ENCODE measurements at places on chromosomes 4 and X.

- DNase-seq = no peak
Observed at GRCh38 chr4:23153076-23153475, 460.3 kb downstream of the GBA3 start.

GRCh38 chr4:85106166-85106565 lies 139.7 kb upstream of the WDFY3 start:
- DNase-seq = no peak

GRCh38 chr4:16443504-16444088 lies 217.3 kb upstream of the TAPT1 start:
- no peak for DNase-seq

GRCh38 chr4:87657525-87657924 lies 7.4 kb downstream of the DMP1 start:
- DNase-seq = no peak

DNA sequence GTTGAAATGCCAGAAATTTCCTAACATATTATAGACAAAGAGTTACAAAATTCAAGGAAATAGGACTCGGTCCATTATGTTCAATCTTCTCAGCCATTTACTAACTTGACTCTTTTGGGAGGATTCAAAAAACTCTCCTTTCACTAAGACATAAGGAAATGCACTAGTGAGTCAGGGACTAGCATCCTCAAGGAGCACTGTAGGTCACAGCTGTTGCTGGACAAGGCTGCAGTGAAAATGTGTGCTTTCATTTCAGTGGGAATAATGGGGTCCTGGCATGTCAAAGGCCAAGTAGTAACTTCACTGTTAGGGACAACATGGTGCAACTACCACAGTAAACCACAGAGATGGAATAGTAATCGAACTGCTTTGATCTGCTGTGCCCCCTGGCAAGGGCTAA lies 56.9 kb upstream of the ABCG2 start:
- DNase-seq = no peak

- DNase-seq = no peak
Observed at GRCh38 chr4:97841512-97841911, 301.8 kb downstream of the STPG2 start.

- DNase-seq = no peak
Observed at GRCh38 chr4:71303287-71303686, 35.5 kb upstream of the SLC4A4 start.

DNA sequence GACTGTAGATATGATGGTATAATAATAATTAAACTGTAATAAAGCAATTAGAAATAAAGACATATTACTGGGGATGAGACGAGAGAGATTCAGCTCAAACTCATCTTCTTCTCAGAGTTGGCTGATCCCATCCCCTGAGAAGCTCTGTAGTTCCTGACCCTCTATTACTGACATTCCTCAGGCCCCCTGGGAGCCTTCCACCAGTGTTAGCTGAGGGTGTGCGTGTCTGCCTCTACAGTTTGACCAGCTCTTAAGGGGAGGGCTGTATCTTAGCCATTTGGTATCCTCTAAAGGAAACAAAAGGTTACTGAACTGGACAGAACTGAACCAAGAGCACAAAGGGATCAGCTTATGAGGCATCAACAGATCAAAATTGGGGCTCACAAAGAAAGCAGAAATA lies 11.2 kb downstream of the FHDC1 start:
- no peak for DNase-seq

GRCh38 chrX:103737696-103738095 lies 27.0 kb downstream of the TMEM31 start:
- no peak for DNase-seq

- no peak for DNase-seq
Observed at GRCh38 chr4:17701882-17702281, 79.5 kb downstream of the FAM184B start.

DNA sequence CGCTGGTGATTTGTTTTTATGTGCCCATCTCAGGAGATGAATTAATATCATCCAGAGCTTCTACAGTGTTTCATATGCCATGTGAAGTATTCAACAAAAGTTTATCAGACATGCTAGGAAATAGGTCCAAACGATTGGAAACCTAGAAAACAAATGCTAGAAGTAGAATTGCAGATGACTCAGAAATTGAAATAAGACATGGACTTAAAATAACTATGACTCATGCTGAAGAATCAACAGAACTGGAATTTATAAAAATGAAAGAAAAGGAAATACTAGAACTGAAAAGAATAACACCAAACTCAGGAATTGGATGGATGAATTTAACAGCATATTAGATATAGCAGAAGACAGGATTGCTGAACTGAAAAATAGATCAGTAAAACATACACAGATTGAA lies 172.7 kb upstream of the GIMD1 start:
- no peak for DNase-seq

DNA sequence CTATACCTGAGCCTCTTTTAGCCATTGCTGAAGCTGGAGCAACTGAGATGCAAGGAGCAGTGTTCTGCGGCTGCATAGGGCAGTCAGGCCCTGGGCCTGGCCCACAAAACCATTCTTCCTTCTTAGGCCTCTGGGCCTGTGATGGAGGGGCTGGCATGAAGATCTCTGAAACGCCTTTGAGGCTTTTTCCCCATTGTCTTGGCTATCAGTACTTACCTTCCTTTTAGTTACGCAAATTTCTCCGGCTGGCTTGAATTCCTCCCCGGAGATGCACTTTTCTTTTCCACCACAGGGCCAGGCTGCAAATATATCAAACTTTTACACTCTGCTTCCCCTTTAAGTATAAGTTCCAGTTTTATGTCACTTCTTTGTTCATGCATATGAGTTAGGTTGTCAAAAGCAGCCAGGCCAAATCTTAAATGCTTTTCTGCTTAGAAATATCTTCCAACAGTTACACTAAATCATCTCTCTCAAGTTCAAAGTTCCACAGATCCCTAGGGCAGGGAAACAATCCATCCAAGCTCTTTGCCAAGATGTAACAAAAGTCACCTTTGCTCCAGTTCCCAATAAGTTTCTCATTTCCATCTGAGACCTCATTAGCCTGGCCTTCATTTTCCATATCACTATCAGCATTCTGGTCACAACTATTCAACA lies 194.4 kb upstream of the PCDH7 start:
- DNase-seq = no peak

DNA sequence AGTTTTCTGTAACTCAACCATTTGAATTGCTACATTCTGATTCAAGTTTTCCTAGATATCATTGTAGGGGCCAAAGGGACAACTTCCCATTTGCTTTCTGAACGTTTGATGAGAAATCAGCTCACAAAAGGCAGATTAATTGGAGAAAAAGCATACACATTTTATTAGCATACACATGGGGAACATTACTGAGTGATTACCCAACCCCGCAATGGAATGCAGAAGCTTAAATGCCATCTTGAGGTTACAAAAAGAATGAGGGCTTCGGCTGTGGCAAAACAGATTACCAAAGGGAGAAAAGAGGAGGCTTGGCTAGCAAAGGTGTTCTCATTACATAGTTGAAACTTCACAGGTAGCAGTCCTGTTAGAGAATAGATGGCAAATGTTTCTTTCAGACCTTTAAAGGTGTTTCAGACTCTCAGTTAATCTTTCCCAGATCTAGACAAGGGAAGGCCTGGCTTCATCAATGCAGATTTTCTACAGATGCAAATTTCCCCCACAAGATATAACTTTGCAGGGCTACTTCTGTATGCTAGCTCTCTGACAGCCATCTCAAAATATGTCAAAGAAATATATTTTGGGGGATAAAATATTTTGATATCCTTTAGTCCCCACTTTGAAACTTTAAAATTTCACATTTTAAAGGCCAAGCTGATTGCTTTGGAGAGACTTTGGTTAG lies 26.5 kb upstream of the HERC6 start:
- DNase-seq = no peak

DNA sequence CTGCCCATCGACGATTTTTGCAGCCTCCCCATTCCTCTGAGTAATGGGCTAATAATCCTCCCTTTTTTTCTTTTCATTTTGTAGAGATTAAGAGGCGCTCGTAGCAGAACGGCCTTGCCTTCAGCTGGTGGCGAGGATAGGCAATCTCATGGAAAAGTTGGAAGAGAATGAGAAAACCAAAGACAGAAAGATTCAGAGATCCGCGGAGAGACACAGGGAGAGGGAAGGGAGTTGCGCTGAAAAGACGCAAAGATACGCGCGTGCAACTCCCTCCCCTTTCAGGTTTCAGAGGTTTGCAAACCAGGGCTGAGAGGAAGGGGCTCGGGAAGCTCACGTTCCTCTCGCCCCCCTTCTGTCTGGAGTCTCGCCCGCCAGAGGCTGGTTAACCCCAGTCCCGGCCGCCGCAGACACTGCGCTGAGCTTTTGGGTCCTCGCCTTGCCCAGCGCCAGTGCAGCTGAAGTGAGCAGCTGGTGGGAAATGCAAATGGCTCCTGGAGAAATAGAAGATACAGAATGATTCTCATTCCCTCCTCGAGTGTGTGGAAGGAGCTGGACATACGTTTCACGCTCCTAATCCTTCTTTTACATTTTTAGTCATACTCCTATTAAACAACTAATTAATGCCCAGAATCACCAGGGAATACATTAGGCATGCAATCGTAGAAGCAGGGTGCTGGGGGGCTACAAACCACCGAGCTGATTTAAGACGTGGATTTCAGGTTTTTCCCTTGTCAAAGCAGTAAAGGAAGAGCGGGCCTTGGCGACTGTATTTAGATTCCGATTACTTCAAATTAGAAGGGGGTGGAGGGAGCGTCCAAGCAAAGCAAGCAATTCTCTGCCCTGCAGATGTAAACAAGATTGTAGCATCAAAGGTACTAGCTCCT lies 16.6 kb upstream of the PITX2 start:
- DNase-seq = no peak

DNA sequence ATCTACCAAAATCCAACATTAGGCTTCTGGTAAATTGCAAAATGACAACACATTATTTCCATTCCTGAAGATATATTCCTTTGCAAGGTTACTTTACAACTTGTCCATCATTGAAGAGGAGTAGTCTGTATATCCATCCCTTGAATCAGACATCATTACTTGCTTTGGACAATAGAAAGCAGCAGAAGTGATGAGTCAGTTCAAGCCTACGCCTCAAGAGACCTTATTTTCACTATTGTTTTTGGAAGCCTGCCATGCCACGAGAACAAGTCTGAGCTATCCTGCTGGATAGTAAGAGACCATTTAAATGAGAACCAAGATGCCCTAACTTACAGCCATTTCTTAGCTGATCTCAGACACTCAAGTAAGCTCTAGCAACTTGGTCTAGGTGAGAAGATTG lies 246.0 kb upstream of the HHIP start:
- DNase-seq = no peak

DNA sequence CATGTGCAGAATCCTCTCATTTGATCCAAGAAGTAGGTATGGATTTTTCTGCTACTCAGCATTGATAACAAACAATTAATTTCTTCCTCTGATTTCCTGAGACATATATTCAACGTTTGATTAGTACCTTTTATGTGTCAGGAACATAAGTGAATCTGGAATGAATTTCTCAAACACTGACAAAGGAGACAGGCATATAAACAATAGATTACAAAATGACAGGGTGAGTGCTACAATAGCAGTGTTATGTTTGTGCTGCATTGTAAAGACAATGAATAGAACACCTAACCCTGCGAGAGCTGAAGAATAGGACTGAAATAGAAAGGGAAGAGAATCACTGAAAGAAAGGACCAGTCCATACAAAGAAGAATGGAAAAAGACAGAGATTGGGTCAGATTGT lies 52.9 kb downstream of the ARHGAP24 start:
- DNase-seq = no peak

DNA sequence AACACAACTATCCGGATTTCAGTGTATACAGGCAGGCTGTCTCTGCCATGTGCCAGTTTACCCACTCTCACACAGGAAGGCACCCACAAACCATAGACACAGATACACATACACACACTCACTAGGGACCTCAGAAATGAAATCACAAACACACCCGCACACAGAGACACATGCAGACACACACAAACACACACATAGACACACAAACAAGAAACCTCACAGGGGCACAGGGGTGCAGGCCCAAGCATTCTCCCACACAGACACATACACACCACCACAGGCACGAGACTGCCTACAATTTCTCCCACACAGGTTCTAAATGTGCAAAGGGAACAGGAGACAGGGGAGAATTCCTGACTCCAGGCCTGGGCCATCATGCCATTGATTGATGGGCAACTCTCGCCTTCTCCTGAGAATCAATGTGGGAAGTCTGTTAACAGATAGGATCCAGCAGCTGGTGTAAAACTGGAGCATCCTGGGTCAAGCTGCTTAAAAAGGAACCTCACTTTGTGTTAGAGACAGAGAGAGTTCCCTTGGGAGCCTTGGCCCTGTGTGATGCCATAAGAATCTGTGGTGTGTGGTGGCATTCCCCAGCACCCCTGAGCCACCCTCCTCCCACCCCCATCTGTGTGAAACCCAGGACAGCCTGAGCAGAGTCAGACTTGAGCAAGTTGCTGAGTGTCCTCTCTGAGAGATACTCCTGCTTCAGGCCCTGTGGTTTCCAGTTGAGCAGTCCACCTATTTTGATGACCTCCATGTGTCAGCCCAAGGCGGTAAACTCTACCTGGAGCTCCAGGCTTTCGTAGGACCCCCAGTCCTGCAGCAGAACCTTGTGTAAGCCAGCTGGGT lies 33.9 kb downstream of the NBDY start:
- DNase-seq = no peak

GRCh38 chr4:116015062-116015461 lies 901.6 kb upstream of the NDST4 start:
- no peak for DNase-seq

DNA sequence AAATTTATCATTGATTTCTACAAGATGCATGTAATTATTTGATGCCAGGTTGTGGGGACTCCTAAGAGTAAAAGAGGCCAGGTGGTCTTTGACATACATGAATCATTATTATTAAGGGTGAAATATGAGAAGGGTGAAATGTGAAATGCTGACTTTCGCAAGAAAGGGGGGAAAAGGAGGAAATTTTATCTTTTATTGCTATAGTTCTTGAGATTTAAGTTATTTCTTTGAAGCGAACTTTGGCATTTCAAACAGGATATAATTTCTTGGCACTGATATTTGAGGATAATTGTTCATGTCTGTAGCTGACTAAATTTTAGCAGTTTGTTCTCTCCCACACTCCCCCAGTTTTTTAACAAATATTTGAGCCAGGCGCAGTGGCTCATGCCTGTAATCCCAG lies 80.1 kb downstream of the TMEM131L start:
- no peak for DNase-seq

GRCh38 chrX:42680666-42681065 lies 97.3 kb downstream of the PPP1R2C start:
- DNase-seq = no peak

Measured in bone marrow (tissue), 2 donors.